Erythroblast (primary cell): ENCODE measurements at places on chromosomes 1 and 21.

DNA sequence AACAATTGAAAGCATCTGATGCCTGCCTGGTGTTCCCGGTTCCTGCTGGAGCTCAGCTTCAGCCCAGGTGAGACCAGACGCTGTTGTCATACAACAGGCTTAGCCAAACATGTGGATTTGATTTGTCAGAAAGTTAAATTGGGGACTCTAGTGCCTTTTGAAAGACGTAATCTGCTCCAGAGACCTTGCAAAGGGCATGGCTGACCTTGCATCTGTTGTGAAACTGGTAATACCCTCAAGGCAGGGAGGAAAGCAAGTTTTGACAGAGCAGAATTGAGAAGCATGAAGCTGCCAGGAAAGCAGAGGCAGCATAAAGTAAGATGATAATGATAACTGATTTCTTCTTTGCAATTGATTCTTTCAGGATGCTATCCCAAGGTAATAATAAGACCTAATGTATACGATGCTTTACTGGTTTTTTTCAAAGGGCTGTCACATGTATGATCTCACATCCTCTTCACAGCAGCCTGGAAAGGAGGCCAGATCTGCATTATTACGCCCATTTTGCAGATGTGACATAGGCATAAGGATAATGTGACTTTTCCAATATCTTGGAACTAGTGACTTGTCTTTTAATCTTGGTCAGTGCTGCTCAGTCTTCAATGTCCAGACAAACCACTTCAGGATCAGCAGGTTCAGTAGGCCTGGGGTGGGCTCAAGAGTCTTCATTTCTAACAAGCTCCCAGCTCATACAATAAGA lies 24.7 kb upstream of the CNN3 start:
- DNase-seq = no peak

- no peak for DNase-seq
These were observed 292.9 kb upstream of the DUSP10 start for GRCh38 chr1:222034790-222035189.

DNA sequence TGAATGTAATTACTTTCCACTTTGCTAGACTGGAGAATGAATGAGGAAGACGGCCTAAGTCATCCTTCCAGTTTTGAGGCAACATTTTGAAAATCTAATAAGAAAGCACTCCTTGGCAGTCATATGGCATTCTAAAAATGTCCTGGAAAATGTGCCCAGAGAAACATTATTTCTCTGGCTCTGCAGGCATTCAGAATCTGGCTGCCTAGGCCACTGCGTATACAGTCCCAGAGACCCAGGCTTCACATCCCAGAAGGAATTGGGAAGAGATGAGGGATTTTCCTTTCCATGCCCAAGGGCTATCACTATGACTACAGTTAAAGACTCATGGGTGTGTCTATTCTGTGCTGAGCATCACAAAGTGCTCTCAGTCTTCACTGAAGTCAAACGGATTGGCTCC lies 92.9 kb downstream of the BEND5 start:
- no peak for DNase-seq

- no peak for DNase-seq
These were observed 163.2 kb downstream of the ZBTB18 start for GRCh38 chr1:244214009-244214967.

GRCh38 chr1:11984576-11984975 lies 4.3 kb downstream of the MFN2 start:
- no peak for DNase-seq
